ENCODE measurements at places on chromosomes 2 and 18. TPM values are rescaled to one million over a fixed set of nuclear protein-coding genes. Genes with fewer than 3 reads are reported as not detected.

CMPK2 gene
- 5.0 TPM for total RNA-seq

HJURP gene
- 1.5 TPM for total RNA-seq

COL4A3 gene
- 12.7 TPM for total RNA-seq

COX7A2L gene
- 227 TPM for total RNA-seq

ATP6V1B1 gene
- 0.58 TPM for total RNA-seq

HSBP1L1 gene
- 33.2 TPM for total RNA-seq

CEBPZOS gene
- 70.9 TPM for total RNA-seq

- H3K4me1 ChIP-seq: peaks cover 4% of the 10 kb centered on the region
- no peak overlapping the region for H3K27ac ChIP-seq
- H3K4me3 ChIP-seq: no peak overlapping the region
- H3K36me3 ChIP-seq: no peaks in the 10 kb centered on the region
- no peak for DNase-seq
- H3K27me3 ChIP-seq: no peaks in the 10 kb centered on the region
Observed at GRCh38 chr2:113252047-113252590, 26.6 kb downstream of the PAX8 start.

DNA sequence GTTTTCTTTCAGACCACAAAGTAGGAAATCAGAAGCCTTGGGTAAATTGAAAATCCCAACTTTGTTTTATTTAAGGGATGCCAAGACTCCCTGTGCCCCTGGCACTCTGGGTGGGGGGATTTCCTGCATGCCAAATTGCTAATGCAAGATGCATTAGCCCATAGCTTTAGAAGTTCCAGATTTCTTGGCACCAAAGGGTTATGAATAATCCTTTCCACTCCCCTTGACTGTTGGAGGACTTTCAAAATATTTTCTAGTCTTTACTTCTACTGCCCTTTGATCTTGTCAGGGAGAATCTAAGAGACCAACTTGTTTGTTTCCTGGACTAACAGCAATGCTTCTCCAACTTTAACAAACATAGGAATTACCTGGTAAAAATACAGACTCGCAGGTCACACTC is 81.8 kb upstream of the TGIF1 start:
- H3K36me3 ChIP-seq: no peaks in the 10 kb centered on the region
- no peaks in the 10 kb centered on the region for H3K27me3 ChIP-seq
- no peak overlapping the region for H3K4me3 ChIP-seq
- H3K27ac ChIP-seq: no peak overlapping the region
- peak; percentile 13 for DNase-seq
- H3K4me1 ChIP-seq: peaks cover 10% of the 10 kb centered on the region

DNA sequence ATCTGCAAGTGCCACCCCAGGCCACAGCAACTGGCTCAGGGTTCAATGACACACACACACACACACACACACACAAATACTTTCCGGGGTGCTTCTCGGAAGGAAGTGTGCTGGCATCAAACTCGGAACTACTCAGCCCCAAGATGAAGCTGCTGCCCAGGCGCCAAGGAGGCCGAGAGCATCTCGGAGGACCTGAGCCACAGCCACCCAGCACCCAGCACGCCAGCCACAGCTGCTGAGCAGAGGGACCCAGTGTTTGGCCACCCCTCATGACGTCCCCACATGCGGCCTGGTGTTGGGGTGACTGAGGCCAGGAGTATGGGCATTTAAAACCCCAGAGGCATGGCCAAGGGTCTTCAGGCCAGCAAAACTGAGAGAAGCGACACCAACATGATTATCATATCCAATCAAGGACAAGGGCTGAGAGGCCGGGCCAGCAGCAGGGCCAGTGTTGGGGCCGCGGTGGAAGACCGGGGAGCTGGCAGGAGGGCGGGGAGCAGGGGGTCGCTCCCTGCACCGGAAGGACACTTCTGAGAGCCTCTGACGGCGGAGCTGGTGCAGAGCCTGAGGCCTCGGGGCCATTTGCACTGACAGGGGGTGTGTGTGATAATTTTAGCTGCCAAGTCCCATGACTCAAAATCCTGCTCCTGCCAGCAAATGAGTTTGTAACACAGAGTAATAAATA is 61.8 kb downstream of the BIN1 start:
- H3K36me3 ChIP-seq: peaks cover 12% of the 10 kb centered on the region
- H3K4me3 ChIP-seq: no peak overlapping the region
- no peaks in the 10 kb centered on the region for H3K4me1 ChIP-seq
- peak; percentile 50 for DNase-seq
- no peak overlapping the region for H3K27ac ChIP-seq
- no peaks in the 10 kb centered on the region for H3K27me3 ChIP-seq

DNA sequence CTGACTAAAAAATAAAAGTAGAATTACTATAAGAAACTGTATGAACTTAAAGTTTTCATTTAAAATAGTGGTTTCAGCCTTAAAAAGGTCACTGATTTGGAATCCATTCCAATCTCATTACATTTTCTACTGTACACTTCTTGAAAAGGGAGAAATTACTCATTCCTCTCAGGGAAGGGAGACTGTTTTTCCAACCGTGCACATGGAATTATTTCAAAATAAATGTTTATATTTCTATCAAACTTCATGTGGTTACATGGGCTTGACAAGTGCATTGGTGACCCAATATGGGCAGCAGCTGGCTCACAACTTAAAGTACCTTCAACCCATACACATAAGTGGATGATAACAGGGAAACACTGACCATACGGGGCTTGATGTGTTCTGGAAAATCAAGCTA is 324.5 kb upstream of the THUMPD2 start:
- no peak overlapping the region for H3K27ac ChIP-seq
- no peak for DNase-seq
- H3K36me3 ChIP-seq: no peaks in the 10 kb centered on the region

DNA sequence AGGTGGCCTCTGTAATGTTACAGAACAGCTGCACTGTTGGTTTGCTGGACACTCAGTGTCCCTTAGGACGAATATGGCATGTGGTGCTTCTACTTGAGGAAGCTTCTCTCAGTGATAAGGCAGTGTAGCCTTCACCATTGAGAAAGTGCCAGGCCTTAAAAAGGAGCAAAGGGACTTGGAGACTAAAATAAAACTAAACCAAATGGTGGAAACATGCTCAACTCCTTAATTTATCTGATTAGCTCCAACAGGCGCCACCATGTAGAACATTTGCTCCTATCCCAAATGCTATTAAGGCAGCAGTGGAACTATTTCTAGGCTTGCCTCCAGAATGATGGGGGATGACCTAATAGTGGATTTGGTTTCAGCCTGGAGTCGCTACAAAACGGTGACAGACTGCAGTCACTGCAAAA is 77.5 kb upstream of the MYL1 start:
- no peaks in the 10 kb centered on the region for H3K36me3 ChIP-seq
- no peak overlapping the region for H3K4me3 ChIP-seq
- H3K27ac ChIP-seq: no peak overlapping the region
- H3K4me1 ChIP-seq: no peaks in the 10 kb centered on the region
- no peaks in the 10 kb centered on the region for H3K27me3 ChIP-seq

GRCh38 chr2:240160291-240161086 is 20.0 kb upstream of the OTOS start:
- no peak overlapping the region for H3K27ac ChIP-seq
- no peak overlapping the region for H3K4me3 ChIP-seq
- no peaks in the 10 kb centered on the region for H3K36me3 ChIP-seq
- H3K27me3 ChIP-seq: no peaks in the 10 kb centered on the region

DNA sequence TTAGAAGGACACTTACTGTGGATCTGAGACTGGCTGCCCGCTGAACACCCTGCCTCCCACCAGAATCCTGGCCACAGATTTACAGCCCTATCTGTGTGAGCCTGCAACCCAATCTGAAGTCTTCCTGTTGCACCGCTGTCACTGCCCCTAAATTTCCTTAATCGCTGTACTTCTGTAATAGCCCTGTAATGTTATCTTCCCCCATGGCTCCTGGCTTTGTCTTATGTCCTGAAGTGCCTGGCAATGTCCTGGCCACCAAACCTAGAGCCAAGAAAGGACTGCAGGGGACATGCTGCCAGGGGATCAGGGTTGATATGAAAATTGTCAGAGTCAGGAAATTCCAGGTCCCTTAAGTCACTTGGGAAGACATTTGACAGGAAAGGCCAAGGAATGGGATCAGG is 52.7 kb downstream of the FHOD3 start:
- no peak for DNase-seq
- H3K27me3 ChIP-seq: no peaks in the 10 kb centered on the region
- no peak overlapping the region for H3K4me3 ChIP-seq

DNA sequence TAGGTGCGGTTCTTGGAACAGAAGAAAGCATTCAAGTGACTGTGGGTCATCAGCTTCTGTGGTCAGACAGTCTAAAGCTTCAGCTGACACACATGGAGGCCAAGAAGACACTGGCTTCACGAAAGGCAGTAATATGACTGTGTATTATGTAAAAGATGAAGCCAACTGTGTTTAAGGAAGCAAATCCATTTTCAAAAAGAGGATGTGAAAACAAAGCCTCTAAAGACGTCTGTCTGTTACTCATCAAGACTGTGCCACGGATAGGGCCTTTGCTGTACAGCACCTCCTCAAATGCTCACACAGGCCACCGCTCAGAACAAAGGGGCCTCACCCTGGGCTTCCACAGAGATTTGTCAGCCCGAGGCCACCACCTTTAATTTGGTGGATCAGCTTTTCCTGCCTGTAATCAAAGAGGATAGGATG is 21.1 kb upstream of the TMEM163 start:
- no peak overlapping the region for H3K27ac ChIP-seq
- DNase-seq: no peak
- no peaks in the 10 kb centered on the region for H3K27me3 ChIP-seq
- no peaks in the 10 kb centered on the region for H3K36me3 ChIP-seq
- no peak overlapping the region for H3K4me3 ChIP-seq
- no peaks in the 10 kb centered on the region for H3K4me1 ChIP-seq

- H3K4me3 ChIP-seq: no peak overlapping the region
- no peak overlapping the region for H3K27ac ChIP-seq
- DNase-seq: no peak
- H3K27me3 ChIP-seq: no peaks in the 10 kb centered on the region
Observed at GRCh38 chr18:21575656-21576055, 24.8 kb downstream of the ESCO1 start.

GRCh38 chr2:198930170-198930569 is 527.6 kb downstream of the SATB2 start:
- H3K4me3 ChIP-seq: no peak overlapping the region
- DNase-seq: no peak
- no peak overlapping the region for H3K27ac ChIP-seq
- no peaks in the 10 kb centered on the region for H3K36me3 ChIP-seq
- H3K4me1 ChIP-seq: no peaks in the 10 kb centered on the region

DNA sequence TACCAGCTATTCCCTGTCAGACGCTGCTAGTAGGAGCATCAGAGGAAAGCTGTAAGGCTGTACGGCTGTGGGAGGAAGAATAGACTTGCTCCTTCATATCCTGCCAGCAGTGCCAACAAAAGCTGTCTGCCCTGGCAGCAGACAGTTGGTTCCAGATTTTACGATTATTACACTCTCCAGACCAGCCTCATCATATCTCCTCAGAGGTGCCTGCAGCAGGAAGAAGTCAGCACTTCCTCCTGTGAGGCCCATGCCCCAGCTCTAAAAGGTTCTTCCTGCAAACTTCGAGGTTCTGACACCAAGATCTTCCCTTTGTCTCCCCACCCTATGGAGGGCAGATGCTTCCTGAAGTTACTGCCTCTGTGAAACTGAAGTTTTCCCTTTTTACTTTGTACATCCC is 537.7 kb upstream of the PKDCC start:
- no peak overlapping the region for H3K27ac ChIP-seq
- no peak for DNase-seq
- no peak overlapping the region for H3K4me3 ChIP-seq
- no peaks in the 10 kb centered on the region for H3K4me1 ChIP-seq

All from adrenal gland (tissue), 19 donors.